ENCODE measurements at places on chromosomes 4 and X.

- DNase-seq: no peak
Measured at GRCh38 chr4:986428-986878, 391 bp upstream of the IDUA start.

DNA sequence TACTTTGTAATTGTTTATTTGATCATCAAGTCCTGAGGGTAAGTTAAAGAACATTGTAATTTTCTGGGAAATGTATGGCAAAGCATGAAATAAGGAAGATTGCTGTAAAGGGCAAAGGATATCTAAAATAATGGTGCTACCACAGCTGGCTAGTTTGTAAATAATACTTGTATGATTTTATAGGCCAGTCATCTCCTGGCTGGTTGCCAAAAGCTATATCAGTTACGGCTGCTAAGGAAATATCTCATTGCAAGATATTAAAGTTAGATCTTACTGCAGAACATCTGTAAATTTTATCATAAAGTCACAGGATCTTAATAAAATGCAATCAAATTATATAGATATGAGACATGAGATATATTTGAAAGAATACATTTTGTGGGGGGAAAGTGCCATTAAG lies 150.8 kb upstream of the CXCL13 start:
- DNase-seq: no peak

DNA sequence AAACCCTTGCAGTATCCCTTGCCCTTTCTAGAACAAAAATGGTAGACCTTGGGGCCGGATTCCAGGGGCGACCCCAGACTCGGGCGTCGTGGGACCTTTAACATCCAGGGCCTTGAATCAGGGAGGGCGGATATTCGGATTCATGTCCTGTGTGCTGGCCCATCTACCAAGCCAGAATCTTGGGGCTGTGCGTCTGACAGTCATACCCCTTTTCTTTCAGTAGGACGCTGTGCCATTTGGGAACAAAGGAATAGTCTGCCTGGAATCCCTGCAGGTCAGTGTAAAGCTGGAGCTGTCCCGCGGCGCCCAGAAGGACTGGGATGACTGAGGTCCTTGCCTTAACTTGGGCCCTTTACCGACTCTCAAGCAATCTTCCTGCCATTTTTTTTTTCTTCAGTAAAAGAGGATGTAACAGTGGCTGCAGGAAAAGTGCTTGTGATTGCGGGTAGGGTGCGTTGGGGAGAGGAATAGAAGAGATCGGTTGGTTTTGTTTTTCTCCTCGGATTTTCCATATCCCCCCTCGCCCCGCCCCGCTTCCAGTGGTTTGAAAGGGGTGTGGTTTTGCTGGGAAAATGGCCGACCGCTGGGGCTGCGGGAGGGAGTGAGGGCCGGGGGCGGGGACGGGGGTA lies 518 bp downstream of the ARMCX1 start:
- peak; percentile 76 for DNase-seq

DNA sequence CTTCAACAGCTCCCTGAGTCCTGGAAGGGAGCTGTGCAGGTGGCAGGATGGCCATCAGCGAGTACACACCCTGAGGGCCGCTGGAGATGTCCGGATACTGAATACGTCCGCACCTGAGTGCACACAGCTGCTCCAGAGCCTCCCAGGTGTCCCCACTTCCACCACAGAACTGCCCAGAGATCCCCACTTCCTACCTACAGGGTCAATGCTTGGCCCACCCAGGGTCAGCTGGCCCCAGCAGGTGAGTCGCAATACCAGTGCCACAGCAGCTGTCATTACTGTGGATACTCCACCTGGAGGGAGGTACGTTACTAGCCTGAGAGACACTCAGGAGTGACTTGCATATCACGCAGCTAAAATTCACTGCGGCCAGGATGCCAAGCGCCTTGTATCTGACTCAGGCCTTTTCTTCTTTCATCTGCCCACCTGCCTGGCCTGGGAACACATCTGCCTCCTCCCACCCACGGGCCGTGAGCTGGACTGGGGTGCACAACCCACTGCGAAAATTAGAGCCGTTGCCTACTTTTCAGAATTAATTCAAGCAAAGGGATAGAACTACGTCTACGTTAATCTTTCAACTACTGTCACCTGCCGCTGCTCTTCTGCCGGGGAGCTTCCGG lies 9.4 kb downstream of the C4orf50 start:
- no peak for DNase-seq

DNA sequence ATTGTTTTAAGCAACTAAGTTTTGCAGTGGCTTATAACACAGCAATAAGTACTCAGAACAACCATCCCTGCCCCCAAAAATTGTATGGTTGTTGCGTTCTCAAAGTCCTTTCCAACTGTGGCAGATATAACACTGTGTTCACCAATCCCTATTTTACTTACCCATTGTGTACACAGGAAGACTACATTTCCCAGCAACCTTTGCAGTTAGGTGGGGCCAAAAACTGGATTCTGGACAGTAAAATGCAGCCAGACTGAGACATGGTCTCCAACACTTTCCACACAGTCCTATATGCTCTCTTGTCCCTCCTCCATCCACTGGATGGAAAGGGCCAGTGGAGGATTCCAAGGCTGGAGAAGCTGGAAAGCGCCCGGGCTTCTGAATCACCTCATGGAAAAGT lies 523.6 kb downstream of the BCOR start:
- DNase-seq: no peak

- no peak for DNase-seq
Measured at GRCh38 chr4:42751587-42751986, 94.7 kb upstream of the ATP8A1 start.

- no peak for DNase-seq
Measured at GRCh38 chr4:85492336-85492735, 17.4 kb downstream of the ARHGAP24 start.

Measured in AG20443 (cell line).